Activated T-helper 1 cell treated with anti-CD3 and anti-CD28 coated beads, Interleukin-12 subunit alpha, Interleukin-12 subunit beta, Interleukin-2, Interleukin-4 antibody, amounts not matched to agents 30 ng/mL and 10 ng/mL and 1 ng/mL, durations not matched to agents 14 hours and 24 hours and 36 hours (primary cell): ENCODE measurements at places on chromosomes 6 and 20.

DNA sequence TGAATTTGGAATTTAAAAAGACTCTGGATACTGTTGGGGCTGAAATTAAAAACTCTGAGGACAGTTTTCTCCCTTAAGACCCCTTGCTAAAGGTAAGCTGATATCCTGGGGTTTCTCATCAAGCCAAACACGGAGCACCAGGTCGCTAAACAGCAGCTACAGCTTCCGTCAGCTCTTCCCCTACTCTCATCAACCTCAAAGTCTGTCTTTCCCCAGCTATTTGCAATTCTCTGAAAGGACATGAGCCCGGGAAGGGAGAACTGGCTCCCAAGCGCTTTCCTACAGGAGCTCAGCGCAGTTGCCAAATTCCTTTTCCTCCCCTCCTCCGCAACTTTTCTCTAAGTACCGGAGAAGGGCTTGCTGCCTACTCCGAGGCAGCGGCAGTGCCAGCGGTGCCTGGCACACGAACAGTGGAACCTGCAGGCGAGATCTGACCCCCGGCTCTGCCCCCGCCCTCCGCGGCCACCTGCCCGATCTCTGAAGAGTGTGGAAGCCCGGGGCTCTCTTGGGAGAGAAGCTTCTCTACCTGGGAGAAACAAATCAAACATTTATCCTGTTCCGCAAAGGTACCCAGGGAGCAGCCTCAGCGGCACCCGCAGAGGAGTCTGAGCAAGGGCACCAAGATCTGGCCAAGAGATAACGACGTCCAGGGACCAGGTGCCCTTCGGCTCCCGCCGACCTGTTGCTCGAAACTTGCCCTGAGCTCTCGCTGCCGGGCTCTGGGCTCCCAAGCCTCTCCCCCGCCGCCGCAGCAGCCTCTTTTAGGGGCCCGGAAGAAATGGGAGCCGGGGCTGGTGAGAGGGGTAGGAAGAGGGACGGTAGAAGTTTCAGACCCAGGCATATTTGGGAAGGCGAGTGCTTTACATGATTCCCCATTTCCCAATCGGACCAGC is 2.2 kb downstream of the CBLN4 start:
- no peak for DNase-seq

DNA sequence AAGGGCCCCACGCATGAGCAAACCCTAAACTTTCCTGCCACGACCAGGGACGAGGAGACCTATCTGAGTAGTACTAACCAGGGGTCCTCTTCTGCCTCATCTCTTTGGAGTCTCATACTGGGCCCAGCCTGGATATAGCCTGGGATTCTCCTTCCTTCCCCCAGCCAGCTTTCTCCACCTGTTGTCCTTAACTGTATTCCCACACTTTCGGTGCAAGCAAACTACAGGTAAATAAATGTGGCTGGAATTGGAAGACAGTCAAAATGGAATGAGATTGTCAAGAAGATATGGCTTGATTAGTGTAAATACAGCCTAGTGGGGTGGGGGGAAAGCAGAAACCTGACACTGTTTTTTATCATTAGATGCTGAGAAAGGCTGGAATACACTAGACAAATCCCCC is 23.5 kb upstream of the LY86 start:
- no peak for DNase-seq

GRCh38 chr6:148650941-148651505 is 95.8 kb upstream of the UST start:
- no peak for DNase-seq

- DNase-seq = no peak
These were observed 74.2 kb downstream of the ROS1 start for GRCh38 chr6:117351521-117351920.

GRCh38 chr20:51454250-51454865 is 88.2 kb downstream of the NFATC2 start:
- DNase-seq = no peak

GRCh38 chr6:35214869-35215664 is 1.3 kb downstream of the SCUBE3 start:
- DNase-seq = no peak

GRCh38 chr20:18740726-18741125 is 72.9 kb upstream of the SCP2D1 start:
- no peak for DNase-seq

DNA sequence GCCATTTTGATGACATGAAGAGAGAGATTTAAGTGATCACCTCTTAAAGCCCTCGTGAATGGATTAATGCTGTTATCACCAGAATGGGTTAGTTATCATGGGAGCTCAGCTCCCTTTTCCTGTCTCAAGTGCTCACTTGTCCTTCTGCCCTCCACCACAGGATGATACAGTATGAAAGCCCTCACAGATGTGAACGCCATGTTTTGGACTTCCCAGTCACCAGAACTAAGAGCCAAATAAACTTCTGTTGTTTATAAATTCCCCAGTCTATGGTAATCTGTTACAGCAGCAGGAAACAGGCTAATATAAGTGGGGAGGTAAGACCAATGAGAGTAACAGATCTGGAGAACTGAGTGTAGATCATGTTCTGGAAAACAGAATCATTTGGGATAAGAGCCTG is 493.2 kb downstream of the CDKAL1 start:
- DNase-seq = no peak

- DNase-seq = no peak
These were observed 2.5 kb downstream of the GTF2H5 start for GRCh38 chr6:158170656-158171081.

DNA sequence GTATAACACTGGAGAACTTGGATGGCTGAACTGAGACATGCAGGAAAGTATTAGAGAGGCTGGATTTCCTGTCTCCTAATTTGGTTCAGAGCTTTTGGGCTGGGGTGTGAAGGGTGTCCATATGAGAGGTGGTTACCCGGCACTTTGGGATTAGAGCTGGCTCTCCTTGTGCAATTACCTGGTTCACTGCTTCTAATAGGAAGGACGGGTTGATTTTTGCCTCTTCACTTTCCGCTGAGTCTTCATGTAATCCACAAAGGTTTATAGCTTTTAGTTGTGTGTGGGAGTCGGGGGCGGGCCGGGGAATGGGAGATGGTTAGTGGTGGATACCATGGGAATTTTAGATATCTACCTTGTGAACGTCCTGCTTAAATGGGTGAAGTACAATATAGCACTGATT is 151.5 kb downstream of the BTBD3 start:
- no peak for DNase-seq

DNA sequence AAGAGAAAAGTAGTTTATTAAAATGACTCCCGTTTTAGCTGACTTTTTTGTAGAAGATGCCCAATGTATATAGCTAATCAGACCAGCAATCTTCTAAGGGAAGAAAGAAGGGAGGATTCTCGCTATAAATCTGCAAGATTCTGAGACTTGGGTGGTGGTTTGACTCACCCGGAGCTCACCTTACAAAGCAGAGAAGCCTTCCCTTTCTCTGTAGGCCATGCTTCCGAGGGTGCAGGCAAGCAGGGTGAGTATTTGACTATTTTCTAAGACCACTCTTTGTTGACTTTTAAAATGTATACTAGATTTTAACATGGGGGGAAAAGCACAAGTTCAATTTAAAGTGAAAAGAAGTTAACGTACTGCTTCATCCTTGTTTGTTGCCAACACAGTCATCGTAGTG is 2.7 kb downstream of the OLIG3 start:
- DNase-seq = no peak

GRCh38 chr6:1326535-1327121 is 14.7 kb downstream of the FOXQ1 start:
- no peak for DNase-seq

- no peak for DNase-seq
These were observed 13.2 kb upstream of the PXDC1 start for GRCh38 chr6:3764516-3765335.

DNA sequence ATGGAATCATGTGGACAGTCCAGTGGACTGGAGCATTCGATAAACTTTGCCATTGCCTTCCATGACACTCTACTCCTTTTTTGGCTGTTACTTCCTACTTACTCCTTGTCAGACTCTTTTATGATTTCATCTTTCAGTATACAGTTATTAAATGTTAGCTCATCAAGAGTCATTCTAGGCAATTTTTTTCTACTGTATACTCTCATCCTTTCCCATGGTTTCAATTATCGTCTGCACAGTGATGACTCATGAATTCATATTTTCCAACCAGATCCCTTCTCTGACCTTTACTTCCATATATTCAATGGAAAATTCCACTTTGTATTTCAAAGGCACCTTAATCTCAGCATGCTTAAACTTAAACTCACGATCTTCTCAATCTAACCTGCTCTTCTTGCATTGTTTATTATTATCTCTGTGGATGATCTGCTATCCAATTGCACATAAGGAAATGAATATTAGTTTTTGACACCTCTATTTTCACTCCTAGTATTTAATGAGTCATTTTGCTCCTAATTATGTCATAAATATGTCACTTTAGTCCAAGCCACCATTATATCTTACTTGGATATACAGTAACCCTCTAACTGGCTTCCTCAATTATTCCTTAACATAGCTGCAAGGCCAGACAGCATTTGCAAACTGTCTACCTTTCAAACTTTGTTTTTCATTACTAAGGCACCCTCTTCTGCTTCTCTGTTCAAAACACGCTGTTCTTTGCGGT is 427.5 kb downstream of the PHF3 start:
- no peak for DNase-seq

- DNase-seq = no peak
These were observed 16.1 kb downstream of the ZSCAN12 start for GRCh38 chr6:28383235-28384142.

DNA sequence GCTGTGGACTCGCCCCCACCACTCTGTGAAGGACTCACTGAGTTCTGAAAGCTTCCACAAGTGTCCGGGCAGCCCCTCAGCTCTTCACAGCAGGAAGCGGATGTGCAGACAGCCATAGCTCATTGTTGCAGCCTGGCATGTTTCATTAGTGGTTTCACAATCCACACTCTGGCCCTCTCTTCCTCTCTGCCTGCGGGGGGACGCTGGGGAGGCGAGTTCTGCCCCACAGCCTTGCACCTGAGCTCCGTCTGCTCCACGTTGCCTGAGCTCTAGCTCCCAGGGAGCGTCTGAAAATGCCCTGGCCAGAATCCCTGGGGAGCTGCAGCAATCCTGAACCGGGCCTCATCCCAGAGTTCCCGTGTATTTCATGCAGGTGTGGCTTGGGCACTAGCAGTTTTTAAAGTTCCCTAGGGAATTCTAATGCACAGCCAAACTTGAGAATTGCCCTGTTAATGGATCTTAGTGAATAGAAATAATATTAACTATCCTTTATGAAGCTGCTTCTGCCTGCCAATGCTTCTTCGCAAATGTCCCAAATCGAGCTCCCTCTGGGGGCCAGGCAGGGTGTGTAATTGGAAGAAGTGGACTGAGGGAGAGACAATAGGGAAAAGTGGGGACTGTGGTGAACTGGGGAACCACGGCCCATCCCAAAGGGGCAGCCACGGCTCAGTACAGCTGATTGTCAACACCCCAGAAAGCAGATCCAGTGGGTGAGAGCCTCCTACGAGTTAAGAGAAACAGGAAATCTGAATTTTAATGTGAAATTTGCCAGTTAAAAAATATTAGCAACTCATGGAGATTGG is 51.5 kb downstream of the CTCFL start:
- DNase-seq = no peak

DNA sequence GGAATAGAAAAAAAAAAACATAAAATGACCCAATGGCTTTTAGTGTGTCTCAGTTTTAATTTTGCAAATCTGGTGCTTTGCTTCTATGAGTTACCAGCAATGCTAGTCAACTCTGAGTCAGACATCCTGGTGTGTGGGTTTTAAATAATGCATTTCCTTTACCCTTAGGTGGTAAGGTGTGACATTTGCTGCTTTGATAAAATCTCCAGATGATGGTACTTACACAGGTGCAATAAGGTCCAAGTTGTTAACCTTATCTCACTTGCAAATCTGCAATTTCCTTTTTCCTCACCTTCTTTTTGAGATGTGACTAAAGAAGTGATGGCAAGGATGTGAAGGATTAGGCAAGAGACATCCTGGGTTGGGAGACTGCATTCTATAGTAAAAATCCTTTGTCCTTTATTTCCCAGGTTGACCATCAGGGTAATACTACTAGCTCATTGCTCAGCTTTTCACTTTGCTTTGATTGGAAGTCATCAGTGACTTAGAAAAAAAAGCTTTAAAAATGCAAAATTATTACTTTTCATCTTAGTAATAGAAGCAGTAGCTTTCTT is 818.5 kb upstream of the FLRT3 start:
- no peak for DNase-seq

- no peak for DNase-seq
These were observed 254.7 kb downstream of the SMOC2 start for GRCh38 chr6:168695701-168696100.

- no peak for DNase-seq
These were observed 169.0 kb upstream of the GJE1 start for GRCh38 chr6:141963543-141964295.

DNA sequence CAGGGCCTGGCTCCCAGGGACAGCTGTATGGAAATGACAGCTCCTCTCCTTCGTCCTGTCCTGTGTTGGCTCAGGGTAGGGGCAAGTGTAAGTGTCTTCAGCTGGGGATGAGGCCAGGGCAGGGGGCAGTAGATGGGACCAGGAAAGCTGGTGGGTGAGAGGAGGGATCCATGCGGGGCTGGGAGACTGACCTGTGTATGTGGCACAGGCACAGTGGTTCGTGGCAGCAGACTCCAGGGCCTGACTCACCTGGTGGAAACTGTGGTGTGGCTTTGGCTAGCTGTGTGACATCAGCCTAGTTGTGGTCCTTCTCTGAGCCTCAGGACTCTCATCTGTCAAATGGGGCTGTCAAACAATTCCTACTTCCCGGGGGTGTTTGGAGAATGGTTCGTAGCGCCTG is 13.7 kb upstream of the SCRT2 start:
- DNase-seq = no peak

DNA sequence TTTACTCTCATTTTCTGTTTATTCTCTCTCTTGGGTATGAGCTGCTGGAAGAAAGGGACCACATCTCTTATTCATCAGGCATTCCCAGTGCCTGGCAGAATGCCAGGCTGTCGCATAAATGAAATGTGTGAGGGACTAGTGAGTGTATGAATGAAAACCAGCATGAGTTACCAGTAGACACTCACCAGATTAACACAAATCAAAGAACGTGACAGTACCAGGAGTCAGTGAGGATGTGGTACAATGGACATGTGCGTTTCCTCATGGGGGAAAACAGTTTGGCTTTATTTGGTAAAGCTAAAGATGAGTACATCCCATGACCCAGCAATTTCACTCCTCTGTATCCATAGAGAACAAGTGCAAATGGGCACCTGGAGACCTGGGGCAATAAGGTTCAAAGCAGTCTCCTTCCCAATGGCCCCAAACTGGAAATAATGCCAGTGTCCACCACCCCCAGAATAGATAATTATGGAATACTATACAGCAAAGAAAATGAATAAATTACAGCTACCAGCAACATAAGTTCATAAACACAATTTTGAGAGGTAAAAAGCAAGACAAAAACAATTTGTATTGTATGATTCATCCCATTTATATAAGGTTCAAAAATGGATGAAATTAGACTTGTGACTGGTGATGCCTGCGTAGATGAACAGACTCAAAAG is 93.3 kb downstream of the CDH22 start:
- DNase-seq = no peak

GRCh38 chr20:14609328-14610221 is 272.2 kb upstream of the FLRT3 start:
- no peak for DNase-seq
